ENCODE measurements at places on chromosomes 2 and 18.

GRCh38 chr18:70653671-70654070 lies 364.8 kb downstream of the SOCS6 start:
- no peak for DNase-seq

DNA sequence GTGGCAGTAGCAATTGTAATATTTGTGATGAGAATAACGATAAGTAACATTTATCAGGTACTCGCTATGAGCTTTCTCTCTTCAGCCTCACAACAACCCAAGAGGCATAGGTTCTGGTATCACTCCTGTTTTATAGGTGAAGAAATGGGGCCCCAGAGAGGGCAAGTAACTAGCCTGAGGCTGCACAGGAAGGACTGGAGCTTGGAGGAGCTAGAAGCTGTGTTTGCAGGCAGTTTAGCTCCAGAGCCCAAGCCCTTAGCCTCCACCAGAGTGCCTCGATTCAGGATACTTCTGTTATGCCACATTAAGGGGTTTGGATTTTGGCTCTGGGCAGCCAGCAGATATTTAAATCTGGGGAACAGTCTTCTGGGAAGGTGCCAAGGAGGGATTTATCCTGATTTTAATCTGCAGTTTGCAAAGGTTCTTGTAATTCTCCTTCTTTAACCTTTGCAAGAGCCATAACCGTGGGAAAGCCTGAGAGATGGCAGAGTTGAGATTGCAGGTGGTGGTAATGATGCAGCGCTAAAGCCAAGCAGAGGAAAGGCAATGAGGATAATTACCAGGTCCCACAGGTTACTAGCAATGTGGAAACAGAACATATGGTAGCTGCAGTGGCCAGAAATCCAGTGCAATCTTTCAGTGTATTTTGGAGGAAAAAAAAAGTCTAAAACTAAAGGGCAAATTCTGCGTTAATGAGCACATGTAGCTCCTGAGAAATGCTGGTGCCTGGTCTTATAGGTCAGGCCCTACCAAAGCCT lies 9.1 kb downstream of the MOCOS start:
- no peak for DNase-seq

- DNase-seq, result no peak
Measured at GRCh38 chr2:38260972-38261371, 116.1 kb downstream of the ATL2 start.

GRCh38 chr2:58562276-58562675 lies 321.2 kb upstream of the FANCL start:
- DNase-seq, result peak; percentile 57

GRCh38 chr2:10034333-10035052 lies 8.9 kb upstream of the KLF11 start:
- no peak for DNase-seq

DNA sequence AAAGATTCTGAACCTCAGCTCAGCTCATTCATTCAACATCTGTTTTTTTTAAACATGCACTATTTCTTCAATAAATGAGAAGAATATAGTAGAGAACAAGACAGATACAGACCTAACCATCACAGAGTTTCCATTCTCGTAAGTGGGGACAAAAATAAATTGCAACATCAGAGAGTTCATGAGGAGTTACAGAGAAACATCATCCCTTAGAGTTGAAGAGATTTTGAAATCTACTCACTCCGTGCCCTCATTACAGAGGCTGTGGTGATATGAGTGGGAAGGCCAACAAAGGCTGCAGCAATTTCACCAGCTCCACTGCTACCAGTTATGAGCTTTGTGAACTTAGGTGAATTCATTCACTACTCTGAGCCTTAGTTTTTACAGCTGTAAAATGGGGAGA lies 399.3 kb downstream of the BCL11A start:
- no peak for DNase-seq

GRCh38 chr2:153394686-153395085 lies 83.9 kb downstream of the RPRM start:
- DNase-seq, result no peak

DNA sequence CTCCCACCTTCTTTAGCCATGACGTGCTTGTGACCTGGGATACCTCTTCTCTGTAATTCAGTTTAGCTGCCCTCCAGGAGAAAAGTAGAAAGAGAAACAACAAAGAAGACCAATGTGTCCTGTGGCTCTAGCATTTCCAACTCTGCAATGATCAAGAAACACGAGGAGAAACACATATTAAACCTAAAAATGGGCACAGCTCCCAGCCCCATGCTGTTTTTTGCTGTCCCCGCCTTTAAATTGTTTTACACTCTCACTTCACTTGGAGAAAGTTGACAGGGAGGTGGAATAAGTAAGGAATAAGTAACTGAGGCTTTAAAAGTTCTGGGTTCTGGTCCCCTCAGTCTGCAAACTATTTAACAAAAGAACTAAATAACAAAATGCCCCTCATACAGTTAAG lies 390.6 kb downstream of the TNS1 start:
- no peak for DNase-seq
